Melanocyte of skin (primary cell): ENCODE measurements at places on chromosomes 2 and 18. TPM values are rescaled to one million over a fixed set of nuclear protein-coding genes. Genes with fewer than 3 reads are reported as not detected.

CAPN14 gene
- 0.33 and 0.62 TPM in 2 replicates for total RNA-seq

REG1B gene
- total RNA-seq: not detected in 2 replicates

SMC6 gene
- 25.0 and 36.2 TPM in 2 replicates for total RNA-seq

ANKRD30B gene
- 0.67 and 1.2 TPM in 2 replicates for total RNA-seq

ANKRD23 gene
- total RNA-seq: 5.1 and 5.9 TPM in 2 replicates

LRRC30 gene
- not detected in 2 replicates for total RNA-seq

FRZB gene
- total RNA-seq: 0.34 and 3.3 TPM in 2 replicates

OSR1 gene
- total RNA-seq: 0.46 TPM in 1 of 2 replicates, not detected in the other

MDH1B gene
- 1.4 and 2.5 TPM in 2 replicates for total RNA-seq

RAX gene
- not detected in 2 replicates for total RNA-seq

SNTG2 gene
- not detected in 2 replicates for total RNA-seq

XRCC5 gene
- total RNA-seq: 247 and 399 TPM in 2 replicates

LCT gene
- under 0.01 TPM in 2 replicates for total RNA-seq

CXCR1 gene
- not detected in 2 replicates for total RNA-seq

EXOC6B gene
- total RNA-seq: 13.7 and 15.1 TPM in 2 replicates

DNAH6 gene
- total RNA-seq: under 0.01 TPM in 2 replicates

TFPI gene
- 8.9 and 9.0 TPM in 2 replicates for total RNA-seq

CKAP2L gene
- total RNA-seq: 6.5 and 8.9 TPM in 2 replicates

LYPD1 gene
- total RNA-seq: 4.0 and 7.2 TPM in 2 replicates

GRP gene
- total RNA-seq: not detected in 2 replicates

LRP1B gene
- total RNA-seq: not detected in 2 replicates

RAB12 gene
- 44.4 and 60.7 TPM in 2 replicates for total RNA-seq
